Stimulated activated CD8-positive, alpha-beta memory T cell treated with anti-CD3 and anti-CD28 coated beads, Interleukin-2, amount 100 ng/mL, for 1 hour (primary cell): ENCODE measurements at places on chromosomes 12 and 14.

GRCh38 chr14:104865631-104866441 lies 768 bp downstream of the CEP170B start:
- DNase-seq, result no peak

GRCh38 chr12:90174198-90174510 lies 465.5 kb upstream of the ATP2B1 start:
- no peak for DNase-seq

DNA sequence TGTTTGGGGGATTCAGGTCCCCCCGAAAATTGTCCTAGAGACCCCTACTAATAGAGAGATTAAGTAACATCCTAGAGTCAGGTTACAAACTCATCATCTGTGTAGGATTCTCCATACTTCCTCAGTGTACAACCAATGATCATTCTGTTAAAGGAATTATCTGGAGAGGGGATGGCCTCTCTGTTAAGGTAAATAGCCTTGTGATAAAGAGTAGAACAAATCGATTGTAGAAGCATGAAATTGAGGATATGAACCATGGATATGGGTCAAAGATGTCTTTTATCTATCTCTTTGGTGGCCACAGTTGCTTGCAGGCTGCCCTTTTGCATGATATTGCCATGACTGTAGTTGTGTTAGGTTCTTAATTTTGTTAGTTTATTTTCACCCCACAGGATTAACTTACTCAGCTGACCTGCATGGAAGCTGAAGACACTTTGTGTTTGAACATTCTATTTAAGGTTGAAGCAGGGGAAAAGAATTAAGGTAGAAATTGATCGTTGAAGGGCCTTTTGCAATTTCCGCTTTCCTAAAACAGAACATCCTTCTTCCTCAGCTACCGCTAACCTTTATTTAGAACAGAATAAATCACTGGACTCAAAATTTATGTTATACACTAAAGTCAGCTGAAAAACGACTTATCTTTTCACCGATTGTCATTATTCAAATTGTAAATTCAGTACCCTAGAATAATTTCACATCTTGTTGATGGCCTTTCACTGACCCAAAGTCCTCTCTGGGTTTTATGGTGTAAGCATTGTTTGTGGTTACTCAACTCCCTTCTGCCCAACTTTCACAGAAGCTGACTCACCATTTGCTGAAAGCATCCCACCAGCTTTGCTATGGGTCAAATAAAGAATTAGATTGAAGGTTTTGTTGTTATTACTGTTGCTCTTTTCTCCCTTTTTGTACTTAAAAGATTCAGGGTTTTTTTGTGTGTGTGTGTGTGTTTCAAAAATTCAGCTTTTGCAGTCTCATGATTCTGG lies 52.3 kb downstream of the IRAK3 start:
- DNase-seq, result no peak

DNA sequence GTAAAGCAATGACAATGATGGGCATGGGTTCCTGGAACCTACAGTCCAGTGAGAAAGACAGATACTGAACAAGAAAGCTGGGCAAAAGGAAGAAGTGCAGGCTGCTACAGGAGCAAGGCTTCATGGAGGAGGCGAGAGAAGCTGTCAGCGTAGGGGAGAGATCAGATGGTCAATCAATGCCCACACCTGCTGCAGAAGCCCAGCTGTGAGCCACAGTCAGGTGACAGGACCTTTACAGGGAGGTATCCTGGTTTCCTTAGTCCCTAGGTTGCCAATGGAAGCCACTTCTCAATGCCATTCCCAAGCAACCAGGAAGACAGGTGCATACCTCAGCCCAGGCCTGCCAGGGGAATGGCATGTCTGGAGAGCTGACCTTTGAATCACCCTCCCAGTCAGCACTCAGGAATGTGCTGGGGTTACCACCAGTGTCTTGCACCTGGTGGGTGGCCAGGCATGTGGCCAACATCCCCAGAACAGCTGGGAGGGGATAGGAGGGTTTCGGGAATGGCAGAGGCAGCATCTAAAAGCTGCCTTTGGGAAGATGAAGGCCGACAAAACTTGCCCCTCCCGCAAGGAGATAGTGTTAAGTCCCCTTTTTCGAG lies 170.3 kb downstream of the TTC7B start:
- no peak for DNase-seq

DNA sequence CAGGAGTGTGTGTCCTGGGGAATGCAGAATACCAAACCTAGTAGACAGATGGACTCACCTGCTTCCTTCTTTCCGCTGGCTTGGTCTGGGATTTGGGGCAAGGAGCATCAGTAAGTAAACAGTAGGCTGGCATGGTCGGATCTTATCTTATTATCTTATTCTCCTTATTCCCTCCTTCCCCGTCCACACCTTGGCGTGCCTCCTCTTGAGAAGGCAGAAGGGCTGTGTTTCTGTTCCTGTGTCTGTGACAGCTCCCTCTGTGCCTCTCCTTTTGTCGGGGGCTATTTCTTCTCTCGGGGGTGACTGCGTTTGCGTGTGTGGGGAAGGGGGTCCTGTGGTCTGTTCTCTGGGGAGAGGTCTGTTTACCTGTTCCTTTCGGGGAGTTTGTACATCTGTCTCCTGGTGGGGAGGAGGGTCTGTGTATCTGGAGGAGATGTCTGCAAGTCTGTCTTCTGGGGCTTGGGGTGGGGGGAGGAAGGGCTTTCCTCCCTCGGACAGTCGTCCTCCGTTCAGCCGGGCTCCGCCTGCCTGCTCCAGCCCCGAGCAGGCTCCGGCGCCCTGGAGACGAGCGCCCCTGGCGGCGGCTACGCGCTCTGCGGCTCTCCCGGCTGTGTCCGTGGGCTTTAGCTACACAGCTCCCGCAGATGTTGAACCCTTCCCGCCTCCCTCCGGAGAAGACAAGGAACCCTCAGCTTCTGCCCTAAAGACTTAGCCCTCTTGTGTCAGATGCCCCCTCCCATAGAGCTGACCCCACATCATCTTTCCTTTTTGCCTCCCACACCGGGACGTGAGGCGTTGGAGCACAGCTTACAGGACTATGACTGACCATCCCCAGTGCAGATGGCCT lies 4.4 kb downstream of the KRT86 start:
- DNase-seq, result peak; percentile 52

- DNase-seq, result no peak
These were observed 5.1 kb downstream of the ERBB3 start for GRCh38 chr12:56084958-56085543.

DNA sequence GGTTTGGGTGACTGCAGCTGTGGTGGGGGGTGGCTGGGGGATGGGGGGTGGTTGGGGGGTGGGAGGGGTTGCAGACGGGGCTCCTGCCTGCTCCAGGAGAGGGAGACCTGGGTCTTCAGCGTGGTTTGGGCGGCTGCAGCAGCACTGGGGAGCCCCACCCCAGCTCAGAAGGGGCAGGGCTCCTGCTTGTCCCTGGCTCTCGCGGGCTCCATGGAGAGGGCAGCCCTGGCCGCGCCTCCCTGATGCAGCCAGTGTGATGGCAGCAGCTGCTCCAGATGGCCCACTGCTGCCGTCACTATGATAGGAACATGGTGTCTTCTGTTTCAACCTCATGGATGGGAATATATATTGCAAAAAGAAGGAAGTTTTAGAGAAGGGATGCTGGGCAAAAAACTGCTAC lies 22.9 kb downstream of the TRHDE start:
- no peak for DNase-seq

GRCh38 chr14:61298824-61299223 lies 17.7 kb upstream of the TMEM30B start:
- DNase-seq, result no peak

DNA sequence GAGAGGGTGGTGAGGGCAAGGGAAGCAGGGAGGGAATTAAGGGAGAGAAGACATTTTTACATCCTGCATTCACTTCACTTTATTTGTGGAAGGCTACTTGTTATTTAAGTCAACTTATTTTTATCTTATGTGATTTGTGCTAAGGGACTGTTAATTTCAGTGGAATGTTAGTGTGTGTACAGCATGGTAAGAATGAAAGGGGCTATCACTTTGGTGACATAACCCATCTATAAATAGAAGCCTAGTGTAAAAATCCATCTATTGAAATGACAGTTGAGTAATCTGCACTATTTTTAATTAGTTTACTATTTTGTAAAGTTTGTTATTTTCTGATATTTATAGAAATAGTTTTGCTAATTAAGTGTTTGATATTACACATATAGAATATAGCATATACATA lies 16.8 kb upstream of the CHPT1 start:
- DNase-seq, result no peak

- no peak for DNase-seq
These were observed 383.8 kb downstream of the PCNX1 start for GRCh38 chr14:71290960-71291466.

DNA sequence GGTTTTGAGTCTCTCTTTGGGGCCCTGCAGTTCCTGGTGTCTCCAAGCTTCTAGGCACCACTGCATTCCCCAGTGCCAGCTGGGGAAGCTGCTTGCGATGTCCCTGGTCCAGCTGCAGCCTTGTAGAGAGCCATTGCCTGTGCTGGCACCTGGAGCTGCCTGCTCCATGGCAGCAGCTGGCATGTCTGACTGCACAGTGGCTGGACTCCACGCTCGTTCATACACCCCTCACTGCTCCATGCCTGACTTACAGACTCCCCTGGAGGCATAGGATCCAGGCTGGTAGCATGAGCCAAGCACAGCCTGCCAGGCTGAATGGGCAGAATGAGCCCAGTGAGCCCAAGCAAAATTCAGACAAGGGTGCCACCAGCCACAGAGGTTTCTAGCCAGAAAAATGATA lies 21.8 kb upstream of the WDR20 start:
- DNase-seq, result no peak

DNA sequence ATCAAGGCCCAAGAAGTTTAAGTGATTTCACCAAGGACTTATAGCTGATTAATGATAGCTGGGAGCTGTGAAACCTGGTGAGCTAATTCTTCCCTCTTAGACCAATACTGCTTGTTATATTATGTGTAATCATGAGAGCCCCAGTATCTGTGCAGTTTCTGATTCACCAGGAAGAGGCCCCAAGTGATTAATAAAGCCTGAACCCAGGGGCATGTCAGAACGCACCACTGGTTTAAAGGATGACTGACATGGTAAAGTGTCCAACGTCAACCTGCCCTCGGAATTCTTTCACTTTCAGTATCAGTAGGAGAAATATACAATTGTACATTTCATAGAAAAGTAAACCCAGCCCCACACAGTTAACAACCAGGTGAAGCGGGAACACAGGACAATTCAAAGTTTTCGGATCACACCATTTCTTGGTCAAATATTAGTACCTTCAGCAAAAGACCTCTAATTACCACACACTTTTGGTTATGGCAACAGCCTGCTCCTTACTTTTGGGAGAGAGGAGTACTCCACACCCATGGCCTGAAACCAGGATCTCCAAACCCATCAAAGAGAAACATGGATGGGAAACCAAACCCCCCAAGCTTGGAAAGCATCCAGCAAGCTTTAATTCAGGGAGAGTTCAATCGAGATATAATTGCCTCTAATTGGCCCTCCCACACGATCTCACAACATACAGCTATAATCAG lies 28.5 kb downstream of the TMCC3 start:
- DNase-seq, result no peak

GRCh38 chr14:93081876-93082570 lies 33.7 kb downstream of the ITPK1 start:
- DNase-seq, result no peak

- DNase-seq, result no peak
These were observed 104.7 kb downstream of the ST8SIA1 start for GRCh38 chr12:22229652-22230279.

GRCh38 chr12:91913124-91913523 lies 232.5 kb downstream of the BTG1 start:
- DNase-seq, result no peak

- DNase-seq, result no peak
These were observed 329.8 kb upstream of the TMPO start for GRCh38 chr12:98185606-98186005.

GRCh38 chr12:124833693-124834122 lies 30.0 kb downstream of the SCARB1 start:
- DNase-seq, result no peak

- peak; percentile 88 for DNase-seq
These were observed at the start of gene ZDHHC17 for GRCh38 chr12:76763746-76764675. TSS of gene ZDHHC17 (plus strand) at chr12:76764115. CDS start at chr12:76764237, 122 bp downstream.

- no peak for DNase-seq
These were observed 1.4 kb downstream of the NFYB start for GRCh38 chr12:104136577-104136976.

- no peak for DNase-seq
These were observed 592.9 kb upstream of the FLRT2 start for GRCh38 chr14:84937016-84937415.

- no peak for DNase-seq
These were observed 24.0 kb downstream of the SYT1 start for GRCh38 chr12:78888568-78888967.

GRCh38 chr14:71300566-71301330 lies 393.5 kb downstream of the PCNX1 start:
- DNase-seq, result no peak

DNA sequence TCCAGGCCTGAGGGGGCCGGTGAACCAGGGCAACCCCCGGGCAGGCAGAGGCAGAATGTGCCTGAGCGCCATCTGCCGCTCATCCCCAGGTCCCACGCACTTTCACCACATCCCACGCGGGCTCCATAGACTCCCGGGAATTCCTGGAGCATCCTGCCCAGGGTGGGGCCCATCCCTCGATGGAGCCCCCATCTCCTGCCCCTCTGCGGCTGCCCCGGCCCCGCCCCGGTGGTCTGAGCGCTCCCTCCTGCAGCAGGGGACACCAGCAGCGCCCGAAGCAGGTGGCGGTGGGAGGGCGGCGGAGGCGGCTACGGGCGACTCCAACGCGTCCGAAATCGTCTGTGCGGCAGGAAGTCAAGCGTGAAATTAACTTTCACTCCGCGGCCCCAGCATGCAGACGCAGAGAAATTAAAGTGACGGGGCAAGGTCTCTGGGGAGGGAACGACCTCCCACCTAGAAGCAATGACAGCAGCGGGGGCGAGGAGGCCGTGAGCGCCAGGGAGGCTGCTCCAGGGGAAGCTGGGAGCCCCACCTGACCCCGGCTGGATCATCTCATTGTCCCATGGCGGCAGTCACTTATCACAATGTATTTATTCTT lies 122.2 kb downstream of the NCOR2 start:
- DNase-seq, result no peak

DNA sequence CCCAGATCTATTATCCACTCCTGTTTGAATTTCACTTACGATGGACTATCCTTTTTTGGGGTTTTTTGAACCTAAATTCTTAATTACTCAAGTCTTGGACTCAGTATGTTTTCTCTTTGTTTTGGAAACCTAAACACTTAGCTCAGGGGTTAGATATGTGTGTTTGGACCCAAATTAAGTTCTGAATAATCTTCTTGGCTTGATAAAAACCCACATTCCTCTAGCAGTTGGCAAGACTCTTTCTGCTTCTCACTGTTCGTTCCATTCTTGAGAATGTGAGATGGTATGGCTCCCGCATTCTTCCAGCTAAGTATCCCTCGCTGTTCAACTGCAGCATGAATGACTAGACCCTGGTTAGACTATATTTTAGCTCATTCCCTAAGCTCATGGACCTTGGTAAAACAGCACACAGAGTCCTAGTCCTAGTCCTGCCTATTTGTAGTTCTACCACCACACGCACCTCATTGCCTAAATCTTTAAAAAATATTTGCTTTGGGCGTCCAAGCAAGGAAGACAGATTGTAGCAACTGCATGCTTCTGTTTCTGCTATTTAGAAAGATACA lies 860.0 kb downstream of the RPS29 start:
- no peak for DNase-seq

DNA sequence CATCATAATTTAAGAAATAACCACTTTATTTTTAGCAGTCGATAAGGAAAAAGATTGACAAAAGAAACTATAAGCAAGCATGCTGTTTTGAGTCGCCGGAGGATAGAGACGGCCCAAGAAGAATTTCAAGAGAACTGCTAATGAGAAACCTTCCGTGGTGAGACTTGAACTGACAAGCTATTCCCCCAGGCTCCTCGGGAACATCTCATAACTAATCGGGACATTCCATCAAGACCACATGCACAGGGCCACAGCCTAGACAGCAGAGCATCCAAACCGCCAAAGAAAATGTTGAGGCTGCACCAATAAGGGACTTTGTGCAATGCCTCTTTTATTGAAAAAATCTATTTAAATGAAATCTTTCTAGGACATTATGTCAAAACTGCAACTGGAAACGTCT lies 51.0 kb downstream of the YEATS4 start:
- no peak for DNase-seq
